ENCODE measurements at places on chromosomes 11 and 22.
A peak's percentile ranks its signal among the peaks of the same experiment; 100 is the strongest.

GRCh38 chr22:24465975-24466374 lies 29.2 kb upstream of the UPB1 start:
- no peak for DNase-seq

GRCh38 chr11:72727521-72727920 lies 24.7 kb downstream of the ARAP1 start:
- peak; percentile 67 for DNase-seq

DNA sequence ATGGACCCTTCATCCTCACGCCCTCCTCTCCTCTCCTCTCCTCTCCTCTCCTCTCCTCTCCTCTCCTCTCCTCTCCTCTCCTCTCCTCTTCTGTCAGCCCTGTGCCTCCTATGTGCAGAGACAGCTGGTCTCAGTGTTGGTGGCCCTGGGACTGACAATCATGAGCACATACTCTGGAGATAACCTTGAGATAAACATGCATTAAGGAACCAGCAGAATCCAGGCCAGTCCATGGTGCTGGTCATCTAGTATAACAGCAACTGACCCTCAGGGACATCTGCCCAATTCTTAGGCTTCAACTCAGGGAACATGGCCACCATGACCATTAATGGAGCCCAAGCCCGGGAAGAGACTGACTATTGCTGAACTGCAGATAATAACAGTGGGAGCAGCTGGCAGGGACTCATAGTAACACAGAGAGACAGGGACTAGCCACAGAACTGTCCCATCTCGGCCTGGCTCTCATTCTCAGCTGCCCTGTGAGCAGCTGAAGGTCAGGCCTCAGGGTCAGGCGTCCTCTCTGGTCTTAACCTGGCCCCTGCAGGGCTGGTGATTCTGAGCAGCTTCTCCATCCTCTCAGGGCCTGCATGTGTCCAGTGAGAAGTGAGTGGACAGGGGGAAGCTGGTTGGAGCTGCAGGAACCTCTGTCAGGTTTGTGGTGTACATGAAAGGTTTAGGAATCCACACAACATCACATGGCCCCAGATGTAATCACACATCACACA lies 45.4 kb downstream of the GGTLC2 start:
- no peak for DNase-seq

DNA sequence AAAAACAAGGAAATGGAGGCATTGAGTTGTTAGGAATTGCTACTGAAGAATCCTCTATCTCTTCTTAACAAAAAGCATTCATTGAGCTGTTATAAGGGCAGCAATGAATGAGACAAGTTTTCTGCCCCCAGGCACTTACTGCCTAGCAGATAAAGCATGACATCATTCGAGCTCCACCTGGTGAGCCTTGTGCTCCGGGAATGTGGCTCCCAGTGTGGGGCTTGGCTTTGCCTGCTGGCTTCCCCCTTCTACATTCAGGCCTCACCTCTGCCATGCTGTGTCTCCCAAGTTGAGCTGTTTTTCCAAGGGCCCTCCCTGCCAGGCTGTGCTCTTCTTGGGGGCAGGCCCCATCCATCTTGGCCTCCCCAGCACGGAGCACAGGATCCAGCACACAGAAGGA lies 56.9 kb upstream of the EIF3D start:
- no peak for DNase-seq

DNA sequence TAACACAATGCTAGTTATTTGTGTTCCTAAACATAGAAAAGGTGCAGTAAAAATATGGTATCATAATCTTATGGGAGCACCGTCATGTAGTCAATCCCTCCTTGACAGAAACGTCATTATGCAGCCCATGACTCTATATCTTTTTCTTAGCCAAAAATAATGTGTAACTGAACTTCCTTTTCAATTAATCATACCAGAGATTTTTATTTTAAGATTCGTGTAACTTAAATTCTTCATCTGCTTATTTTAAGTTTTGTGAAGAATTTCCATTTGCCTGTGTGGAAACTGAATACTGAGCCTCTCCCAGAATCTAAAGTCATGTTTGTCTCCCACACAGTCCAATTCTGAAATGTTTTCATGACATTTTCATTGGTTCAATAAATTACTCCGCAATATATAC lies 699.1 kb downstream of the KCNA4 start:
- no peak for DNase-seq

DNA sequence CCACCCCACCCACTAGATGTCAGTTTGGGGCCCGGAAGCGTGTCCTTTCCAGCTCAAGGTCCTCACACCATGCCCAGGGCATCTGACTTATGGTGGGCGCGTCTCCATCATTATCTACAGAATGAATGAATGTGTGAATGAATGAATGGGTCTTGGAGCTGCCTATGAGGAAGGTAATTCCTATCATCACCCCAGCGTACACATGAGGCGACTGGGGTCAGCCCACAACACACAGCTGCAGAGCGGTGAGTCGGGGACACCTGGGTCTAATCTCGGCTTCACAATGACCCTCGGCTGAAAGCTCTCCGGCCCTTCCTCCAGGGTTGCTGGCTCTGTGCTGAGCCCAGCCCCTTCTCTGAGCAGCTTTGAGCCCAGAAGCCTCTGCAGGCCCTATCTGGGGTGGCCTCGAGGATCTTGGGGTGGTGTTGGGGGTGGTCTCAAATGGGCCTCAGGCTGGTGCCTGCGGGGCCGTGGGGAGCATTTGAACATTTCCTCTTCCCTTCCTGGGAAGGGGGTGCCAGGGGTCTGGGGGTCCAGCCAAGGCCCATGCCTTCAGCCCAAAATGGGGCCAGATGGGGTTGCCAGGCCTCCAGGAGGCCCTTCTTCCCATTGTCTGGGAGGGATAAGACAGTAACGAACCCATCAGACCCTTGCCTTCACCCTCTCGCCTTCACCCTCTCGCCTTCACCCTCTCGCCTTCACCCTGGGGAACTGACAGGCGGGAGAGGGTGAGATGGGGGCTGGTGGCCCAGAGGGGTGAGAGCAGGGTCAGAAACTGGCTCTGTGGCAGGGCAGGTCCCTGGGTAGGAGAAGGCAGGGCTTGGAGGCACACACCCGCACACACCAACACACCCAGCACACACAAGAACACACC lies 82.4 kb downstream of the MYEOV start:
- no peak for DNase-seq

All from suppressor macrophage treated with lipopolysaccharide for 1 hour (primary cell).